Ammon's horn (tissue), 1 donor: ENCODE measurements at places on chromosomes 7 and 10.

- no peak for DNase-seq
These were observed 64.0 kb downstream of the CTBP2 start for GRCh38 chr10:125096371-125096770.

GRCh38 chr10:123783296-123783695 is 108.3 kb downstream of the CPXM2 start:
- DNase-seq = no peak

DNA sequence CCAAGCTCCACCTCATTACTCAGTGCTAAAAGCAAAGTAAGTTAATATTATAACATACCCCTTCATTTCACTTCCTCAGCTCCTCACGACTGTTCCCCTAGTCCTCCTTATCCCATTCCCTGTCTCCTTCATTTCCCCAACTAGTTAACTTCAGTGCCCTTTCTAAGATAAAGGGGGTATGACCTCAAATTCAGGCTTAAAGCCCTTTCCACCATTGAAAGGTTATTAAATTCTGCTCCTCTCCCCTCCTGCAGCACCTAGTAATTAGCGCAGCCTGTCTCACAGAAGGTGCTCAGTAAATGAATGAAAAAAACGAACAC is 1.0 kb downstream of the CRPPA start:
- no peak for DNase-seq

DNA sequence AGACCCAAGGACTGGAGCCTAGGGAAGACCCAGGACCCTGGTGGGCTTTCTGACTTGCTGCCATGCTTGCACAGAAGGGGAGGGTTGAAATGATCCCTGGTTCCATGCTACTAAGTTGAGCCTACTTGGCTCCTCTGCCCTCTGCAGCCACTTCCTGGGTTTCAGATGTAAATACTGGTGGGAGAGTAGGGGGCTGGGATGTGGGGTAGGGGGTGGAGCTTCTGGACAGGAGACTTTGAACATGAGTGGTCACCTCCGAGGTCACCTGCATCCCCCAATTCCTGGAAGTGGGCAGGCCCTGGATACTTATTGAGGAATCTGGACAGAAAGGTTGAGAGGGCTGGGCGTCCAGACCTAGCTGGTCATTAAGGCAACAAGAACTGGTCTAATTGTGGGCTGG is 2.9 kb upstream of the ZMIZ1 start:
- DNase-seq = no peak

GRCh38 chr7:105224884-105225651 is 163.7 kb downstream of the SRPK2 start:
- DNase-seq = peak; percentile 59

DNA sequence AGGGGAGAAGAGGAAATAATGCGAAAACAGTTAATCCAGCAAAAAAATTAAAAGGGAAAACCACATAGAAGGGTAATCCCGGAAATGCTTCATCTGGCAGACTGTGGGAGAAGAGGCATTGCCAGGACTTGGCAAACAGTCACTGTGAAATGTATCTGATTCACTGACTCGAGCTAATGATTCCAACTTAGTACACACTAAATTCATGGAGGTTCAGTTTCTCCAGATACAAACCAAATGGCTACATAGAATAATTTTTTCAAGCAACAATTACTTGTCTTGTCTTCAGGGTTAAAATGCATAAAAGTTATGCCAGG is 36.4 kb downstream of the GDI2 start:
- DNase-seq = peak; percentile 40
